ENCODE measurements at places on chromosomes 3 and 15.
A peak's percentile ranks its signal among the peaks of the same experiment; 100 is the strongest.

DNA sequence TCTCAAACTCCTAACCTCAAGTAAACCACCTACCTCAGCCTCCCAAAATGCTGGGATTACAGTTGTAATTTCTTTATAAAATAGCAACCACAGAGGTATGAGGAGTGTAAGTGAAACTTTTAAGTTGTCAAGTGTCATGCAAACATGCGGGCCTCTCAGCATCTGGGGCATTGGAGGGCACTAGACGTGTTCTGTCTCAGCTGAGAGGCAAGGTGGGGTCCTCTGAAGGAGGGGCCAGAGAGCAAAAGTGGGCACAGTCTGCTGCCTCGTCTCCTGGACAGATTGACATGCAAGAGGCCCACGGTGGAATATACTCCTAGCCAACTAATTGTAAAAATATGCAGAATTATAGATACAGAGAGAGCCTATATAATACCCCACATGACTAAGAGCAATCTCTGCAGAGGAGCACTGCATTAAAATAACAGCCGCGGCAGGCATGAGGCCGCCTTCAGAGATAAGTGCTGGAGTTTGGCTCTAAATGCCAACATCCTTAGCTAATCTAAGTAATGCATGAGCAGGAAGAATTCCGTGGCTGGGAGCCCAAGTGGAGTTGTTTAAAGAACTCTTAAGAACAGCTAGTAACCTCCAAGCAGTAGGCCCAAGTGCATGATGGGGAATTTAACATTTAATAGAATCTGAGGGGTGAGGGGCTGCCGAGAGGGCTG is 87.8 kb upstream of the RNU6-1 start:
- peak; percentile 45 for DNase-seq

- DNase-seq = no peak
Observed at GRCh38 chr3:94616833-94617232, 554.0 kb downstream of the NSUN3 start.

GRCh38 chr15:47412136-47412535 is 305.2 kb upstream of the SEMA6D start:
- DNase-seq = no peak

DNA sequence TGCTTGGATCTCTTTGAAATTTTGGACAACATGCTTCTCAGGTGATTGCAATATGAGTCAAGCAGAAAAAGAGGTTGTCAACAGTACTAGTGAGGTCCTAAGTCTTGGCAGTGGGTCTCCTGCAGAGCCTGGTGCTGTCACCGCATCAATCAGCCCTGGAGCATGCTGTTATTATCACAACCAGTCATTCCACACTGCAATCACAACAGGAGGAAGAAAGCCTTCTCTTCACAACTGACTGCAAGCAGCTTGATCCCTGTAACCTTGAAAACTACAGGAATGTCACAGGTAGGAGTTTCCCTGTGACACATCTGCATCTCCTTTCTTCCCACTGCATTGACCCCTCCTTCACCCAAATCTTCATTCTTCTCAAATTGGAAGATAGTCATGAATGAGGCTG is 451.1 kb upstream of the ATP11B start:
- DNase-seq = no peak

GRCh38 chr3:32885283-32885901 is 66.1 kb upstream of the CCR4 start:
- no peak for DNase-seq

- DNase-seq = no peak
Observed at GRCh38 chr3:11570789-11571495, 72.8 kb downstream of the VGLL4 start.

GRCh38 chr3:8336456-8336855 is 165.2 kb upstream of the LMCD1 start:
- DNase-seq = no peak

- no peak for DNase-seq
Observed at GRCh38 chr3:19885468-19885867, 48.5 kb downstream of the EFHB start.

DNA sequence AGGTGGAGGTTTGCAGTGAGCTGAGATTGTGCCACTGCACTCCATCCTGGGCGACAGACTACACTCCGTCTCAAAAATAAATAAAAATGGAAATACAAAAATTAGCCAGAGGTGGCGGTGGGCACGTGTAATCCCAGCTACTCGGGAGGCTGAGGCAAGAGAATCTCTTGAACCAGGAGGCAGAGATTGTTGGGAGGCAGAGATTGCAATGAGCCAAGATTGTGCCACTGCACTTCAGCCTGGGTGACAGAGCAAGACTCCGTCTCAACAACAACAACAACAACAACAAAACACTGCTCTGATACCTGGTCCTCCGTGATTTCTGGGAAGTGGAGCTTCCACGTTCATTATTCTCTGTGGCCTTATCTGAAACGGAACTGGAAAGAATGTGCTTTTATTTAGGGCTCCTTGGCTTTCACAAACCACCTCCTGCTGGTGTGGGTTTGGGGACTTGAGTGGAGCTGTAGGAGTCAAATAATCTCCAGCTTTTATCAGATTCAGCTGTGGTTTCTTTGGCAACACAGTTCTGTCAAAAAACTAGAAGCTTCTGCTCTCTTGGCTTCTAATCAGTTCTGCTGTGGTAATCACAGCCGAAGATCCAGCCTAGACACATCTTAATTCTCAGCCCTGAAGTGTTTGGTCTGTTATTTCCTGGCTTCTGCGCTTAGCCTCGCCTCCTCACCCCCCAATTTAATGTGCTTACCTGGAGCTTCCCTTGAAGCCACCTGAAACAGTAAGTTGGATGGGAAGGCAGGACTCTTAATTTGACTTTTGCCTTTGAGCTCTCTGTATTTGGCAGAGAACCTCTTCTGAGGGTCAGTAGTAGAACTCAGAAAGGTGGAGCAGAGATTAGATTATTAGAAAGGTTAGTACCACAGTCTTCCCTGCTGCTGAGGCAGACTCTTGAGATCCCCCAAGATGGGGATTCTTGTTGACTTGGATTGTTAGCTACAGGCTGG is 21.4 kb downstream of the IRAK2 start:
- no peak for DNase-seq

GRCh38 chr15:93052090-93052879 is 36.7 kb downstream of the RGMA start:
- DNase-seq = no peak

- no peak for DNase-seq
Observed at GRCh38 chr3:136149667-136150066, 46.5 kb downstream of the MSL2 start.

GRCh38 chr15:74504836-74505235 is 36.2 kb upstream of the ARID3B start:
- DNase-seq = no peak

GRCh38 chr3:149523512-149524299 is 49.2 kb downstream of the TM4SF4 start:
- DNase-seq = no peak

DNA sequence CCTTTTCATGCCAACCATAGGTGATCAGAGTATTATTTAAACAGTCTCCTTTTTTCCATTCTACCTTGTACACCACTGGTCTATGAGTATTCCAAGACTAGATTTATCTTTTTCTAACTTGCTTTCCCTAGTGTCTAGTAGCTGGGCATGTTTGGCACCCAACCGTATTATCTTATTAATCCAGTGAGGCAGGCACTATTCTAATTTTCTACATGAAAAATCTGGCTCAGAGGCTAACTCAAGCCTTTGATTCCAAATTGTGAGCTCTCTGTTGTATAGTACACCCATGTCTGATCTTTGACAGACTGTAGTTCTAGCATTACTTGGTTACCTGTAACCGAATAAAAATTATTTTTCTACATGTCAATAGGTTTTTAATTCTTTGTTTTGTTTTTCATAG is 76.7 kb upstream of the PLXND1 start:
- no peak for DNase-seq

- DNase-seq = no peak
Observed at GRCh38 chr15:68584756-68585573, 6.2 kb downstream of the CORO2B start.

GRCh38 chr3:144128108-144128892 is 156.7 kb downstream of the DIPK2A start:
- DNase-seq = no peak

DNA sequence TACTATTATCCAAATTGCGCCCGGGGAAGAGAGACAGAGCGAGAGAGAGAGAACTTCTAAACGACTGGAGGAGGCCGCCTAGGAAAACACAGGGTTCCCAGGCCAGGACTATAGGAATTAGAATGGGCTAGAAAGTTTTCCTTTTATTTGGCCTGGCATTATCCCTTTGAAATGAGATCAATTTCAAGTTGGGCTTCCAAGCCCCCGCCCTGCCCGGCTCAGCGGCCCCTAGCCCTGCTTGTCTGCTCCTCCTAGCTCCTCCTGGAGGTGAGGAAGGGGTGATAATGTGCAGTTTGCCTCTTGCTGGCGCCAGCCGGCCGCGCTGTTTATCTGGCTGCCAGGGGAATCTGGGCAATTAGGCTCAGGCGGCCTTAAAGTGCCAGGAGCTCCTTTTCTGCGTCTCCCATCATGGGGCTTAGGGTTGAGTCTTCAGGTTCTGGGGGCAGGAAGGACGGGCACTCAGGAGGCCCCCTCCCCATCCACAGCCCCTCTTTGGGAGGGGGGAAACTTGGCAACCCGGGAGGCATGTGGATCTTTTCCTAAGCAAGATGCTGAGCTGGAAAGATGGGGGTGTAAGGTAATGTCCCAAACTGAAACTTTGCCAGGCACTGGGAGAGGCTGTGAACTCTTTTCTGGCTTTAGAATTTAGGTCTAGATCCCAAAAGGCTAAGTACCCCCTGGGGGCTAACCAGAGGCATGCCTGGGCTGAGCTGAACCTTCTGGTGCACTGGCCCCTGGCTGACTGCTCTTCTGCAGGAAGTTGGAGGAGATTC is 5.5 kb downstream of the SMAD6 start:
- peak; percentile 55 for DNase-seq

- no peak for DNase-seq
Observed at GRCh38 chr3:110568246-110568645, 503.4 kb upstream of the NECTIN3 start.

GRCh38 chr3:53162672-53163443 is 1.8 kb downstream of the PRKCD start:
- peak; percentile 70 for DNase-seq

GRCh38 chr3:13878281-13879101 is 1.4 kb downstream of the WNT7A start:
- DNase-seq = no peak

DNA sequence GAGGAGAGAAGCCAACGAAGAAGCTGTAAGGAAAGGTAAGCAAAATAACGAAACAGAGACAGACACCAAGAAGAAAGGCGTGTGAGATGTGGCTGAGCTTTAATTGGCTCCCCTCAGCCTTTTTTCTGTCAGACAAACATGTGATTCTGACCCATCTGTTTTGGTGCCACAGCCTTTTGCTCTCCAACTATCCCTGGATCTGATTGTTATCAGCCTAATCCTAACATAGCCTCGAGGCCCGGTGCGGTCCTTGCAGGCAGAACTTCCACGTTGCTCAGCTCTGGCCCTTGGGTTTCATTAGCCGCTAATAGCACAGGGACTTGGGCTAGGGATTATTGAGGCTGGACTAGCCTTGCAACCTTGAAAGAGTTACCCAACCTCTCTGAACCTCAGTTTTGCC is 57.9 kb upstream of the CACNA2D3 start:
- DNase-seq = no peak

DNA sequence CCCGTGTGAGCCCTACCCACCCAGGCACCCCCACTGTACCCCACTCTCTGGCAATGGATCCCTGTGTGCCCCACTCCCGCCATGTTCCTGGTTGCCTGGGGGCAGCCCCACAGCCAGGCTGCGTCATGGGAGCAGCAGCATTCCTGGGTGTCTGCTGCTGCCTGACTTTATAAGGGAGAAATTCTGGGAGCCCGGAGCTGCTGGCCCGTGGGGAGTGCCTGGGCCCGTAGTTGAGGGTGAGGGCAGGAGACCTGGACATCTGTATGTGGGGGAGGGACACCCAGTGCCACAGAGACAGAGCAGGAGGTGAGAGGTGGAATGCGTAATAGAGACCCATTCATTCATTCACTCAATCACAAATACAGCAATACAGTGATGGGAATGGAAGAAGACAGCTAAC is 15.1 kb downstream of the CSPG4 start:
- peak; percentile 35 for DNase-seq

- no peak for DNase-seq
Observed at GRCh38 chr3:22245811-22246583, 495.0 kb upstream of the ZNF385D start.

GRCh38 chr3:122982216-122983185 is 45.1 kb downstream of the SEMA5B start:
- DNase-seq = no peak

- no peak for DNase-seq
Observed at GRCh38 chr3:52380023-52380422, 63.9 kb downstream of the DNAH1 start.

Data from transverse colon (tissue), 4 donors.